ENCODE measurements at places on chromosomes 3 and 15.
A peak's percentile ranks its signal among the peaks of the same experiment; 100 is the strongest.

DNA sequence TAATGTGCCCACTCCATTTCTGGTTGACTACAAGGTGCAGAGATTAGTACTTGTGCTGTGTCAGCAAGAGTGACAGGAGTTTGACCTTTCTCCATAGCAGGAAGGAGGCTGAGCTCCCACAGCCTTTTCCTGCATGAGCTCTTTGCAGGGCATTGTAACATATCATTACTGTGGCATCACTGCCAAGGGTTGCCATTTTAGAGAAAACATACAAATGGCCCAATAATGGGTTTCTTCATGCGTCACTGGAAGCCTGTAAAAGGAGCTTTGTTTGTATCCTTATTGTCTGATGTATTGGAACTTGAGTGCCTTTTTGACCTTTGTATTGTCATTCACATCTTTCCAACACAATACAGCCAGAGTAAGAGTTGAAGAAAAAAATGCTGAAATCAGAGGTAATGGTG lies 323.0 kb upstream of the CDIN1 start:
- no peak for DNase-seq

DNA sequence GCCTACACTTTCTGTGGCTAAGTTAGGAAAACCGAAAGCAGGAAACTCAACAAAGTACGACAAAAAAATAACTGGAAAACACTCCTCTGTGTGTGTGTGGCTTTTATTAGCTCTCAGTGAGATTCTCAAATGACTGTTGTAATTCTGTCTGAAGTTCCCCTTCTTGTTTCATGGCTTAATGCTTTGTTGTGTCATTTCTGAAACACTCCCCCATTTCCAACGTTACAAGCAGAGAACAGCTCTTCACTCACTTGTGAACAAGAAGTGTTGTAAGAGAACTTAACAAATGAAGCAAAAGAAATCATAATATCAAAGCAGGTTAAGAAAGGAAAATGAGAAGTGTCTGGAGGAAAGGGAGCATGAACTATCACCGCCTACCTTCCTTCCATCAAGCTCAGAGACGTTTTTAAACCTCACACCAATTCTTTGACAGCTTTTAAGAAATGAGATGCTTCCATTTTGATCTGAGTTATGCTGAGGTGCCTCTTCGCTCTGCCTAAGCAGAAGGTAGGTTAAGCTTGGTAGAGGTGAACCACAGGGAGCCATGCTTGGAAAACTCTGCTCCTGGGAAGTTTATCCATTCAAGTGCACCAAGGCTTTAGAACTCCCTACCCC lies 12.4 kb upstream of the SEC62 start:
- DNase-seq, result peak; percentile 62

DNA sequence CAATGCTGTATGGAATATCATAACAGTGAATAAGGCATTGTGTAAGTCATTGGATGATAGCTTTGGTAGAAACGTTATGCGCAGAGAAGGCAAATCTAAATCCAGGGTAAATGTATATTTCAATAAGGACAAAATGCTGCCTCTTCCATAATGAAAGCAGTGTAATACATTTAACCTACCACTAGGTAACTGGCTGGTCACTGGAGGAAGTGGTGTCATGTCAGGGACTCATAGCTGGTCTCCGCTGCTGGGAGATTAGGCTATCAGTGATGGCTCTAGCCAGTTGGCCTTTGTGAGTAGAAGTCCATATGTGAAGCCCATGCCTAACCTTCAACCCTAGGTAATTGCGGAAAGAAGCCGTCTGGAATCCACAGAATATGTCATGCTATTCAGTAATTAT lies 140.9 kb downstream of the NLGN1 start:
- DNase-seq, result peak; percentile 10

- peak; percentile 92 for DNase-seq
Observed at GRCh38 chr3:196684548-196685407, 27.3 kb downstream of the CEP19 start.

GRCh38 chr3:20646425-20646824 lies 460.4 kb upstream of the SGO1 start:
- DNase-seq, result no peak

DNA sequence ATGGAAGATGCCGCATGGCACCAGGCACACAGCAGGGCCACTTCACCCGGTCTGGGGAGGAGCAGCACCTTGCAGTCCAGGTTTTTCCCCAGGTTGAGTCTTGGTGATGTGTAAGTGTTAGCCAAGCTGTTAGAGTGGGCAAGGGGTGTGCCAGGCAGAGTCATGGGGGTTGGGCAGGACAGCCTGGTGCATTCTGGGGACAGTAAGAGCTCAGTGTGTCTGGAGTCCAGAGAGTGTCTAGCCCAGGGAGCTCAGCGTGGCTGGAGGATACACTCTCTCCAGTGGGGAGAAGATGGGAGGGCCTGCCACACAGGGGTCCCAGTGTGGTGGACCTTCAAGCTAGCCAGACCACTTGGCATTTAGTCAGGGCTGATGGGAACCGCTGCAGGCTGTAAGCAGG lies 87.4 kb downstream of the AAGAB start:
- DNase-seq, result no peak

DNA sequence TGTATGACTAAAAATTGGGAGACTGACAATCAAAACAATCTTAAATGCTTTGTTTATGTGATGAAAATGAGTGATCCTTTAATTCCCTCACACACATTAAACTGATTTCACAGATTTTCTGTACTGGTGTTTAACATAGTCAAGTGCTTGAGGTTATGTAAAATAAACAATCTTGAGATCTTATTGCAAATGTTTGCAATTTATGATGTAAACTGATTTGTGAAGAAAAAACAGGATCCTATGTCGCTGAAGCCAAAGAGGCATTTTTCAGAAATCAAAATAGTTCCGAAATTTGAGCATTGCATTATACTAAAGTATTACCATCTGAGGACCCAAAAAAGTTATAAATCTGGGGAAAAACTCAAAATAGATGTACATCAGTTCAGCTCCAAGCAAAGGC lies 12.7 kb downstream of the SHOX2 start:
- no peak for DNase-seq

GRCh38 chr3:129482721-129483120 lies 42.7 kb downstream of the IFT122 start:
- peak; percentile 35 for DNase-seq

- no peak for DNase-seq
Observed at GRCh38 chr3:23283625-23284024, 80.5 kb downstream of the UBE2E2 start.

GRCh38 chr3:171640520-171641412 lies 169.5 kb downstream of the PLD1 start:
- no peak for DNase-seq

DNA sequence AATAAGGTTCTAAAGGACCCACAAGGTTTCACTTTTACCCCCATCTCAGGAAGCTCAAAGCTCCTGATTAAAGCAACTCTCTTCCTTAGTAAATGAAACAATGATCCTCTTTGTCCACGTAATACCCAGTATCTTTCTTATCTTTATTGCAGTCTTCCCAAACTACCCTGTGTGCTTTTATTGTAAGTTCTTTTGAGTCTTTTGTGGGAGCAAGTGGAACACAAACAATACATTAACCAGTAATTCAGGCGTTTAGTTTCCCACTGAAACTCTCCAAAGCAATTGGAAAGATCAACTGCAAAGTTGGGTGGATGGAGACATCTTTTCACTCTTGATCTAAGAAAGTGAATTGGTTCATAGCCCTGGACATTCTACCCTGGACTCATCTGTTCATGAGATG lies 240.0 kb downstream of the ZNF621 start:
- no peak for DNase-seq

GRCh38 chr3:194307849-194308248 lies 43.3 kb downstream of the CPN2 start:
- DNase-seq, result no peak

GRCh38 chr15:58241872-58242271 lies 103.7 kb downstream of the AQP9 start:
- DNase-seq, result no peak

GRCh38 chr15:99187936-99188335 lies 61.4 kb downstream of the TTC23 start:
- DNase-seq, result no peak

DNA sequence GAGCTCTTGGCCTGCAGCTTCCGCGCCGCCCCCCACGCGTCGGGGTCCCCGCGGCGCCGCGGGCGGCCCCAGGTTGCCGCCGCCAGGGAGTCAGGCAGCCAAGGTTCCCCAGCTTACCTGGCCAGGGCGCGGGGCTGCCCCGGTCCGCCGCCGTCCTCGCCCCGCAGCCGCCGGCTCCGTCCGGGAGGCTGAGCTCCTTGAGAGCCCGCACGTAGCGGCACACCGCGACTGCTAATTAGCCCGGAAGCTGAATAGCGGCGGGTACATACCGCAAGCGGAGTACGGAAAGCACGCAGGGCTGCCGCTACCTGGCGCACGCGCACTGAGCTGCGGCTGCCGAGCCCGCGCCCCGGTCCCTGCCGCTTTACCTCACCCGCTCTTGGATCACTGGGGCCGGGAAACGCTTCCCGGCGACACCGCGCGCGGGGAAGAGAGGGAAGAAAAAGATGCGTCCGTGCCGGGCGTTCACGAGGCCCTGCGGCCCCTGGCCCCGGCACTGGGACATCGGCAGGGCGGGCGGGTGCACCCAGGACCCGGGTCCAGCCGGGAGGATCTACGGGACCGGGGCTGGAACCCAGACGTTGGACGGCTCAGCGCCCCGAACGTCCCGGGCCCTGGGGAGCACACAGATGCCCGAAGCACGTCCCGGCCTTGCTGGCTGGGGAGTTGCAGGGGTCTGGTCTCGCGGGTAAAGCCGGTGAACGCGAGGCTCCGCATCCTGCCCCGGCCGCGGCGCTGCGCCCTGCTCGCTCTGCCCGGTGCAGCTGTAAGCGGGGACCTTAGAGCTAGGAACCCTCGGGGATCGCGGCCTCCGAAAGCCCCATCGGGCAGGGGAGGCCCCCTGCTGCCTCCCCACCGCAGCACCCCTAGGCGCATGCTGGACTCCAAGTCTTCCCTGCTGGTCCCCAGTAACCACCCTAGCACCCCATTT lies at the start of gene GOLGA8B:
Gene GOLGA8B, minus strand, starts transcription at position 253 of the 931 bp plus-strand sequence. CDS start 47,739 bp downstream, outside the sequence.
- peak; percentile 87 for DNase-seq

DNA sequence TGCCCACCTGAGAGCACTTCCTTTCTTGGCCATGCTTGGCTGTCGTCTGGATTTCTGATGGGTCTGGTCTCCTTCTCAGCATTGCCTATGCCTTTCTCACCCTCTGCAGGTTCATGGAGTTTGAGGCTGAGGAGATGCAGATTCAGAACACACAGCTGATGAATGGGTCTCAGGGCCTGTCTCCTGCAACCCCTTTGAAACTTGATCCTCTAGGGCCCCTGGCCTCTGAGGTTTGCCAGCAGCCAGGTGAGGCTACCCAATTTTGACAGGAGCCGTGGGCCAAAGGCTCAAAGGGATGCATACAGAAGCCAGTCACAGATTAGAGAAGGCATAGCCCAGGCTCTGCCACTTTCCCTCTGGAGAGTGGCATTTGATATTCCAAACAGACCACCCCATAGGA lies 10.5 kb downstream of the NUTM1 start:
- no peak for DNase-seq

- DNase-seq, result no peak
Observed at GRCh38 chr3:59555593-59556315, 505.9 kb upstream of the CFAP20DC start.

DNA sequence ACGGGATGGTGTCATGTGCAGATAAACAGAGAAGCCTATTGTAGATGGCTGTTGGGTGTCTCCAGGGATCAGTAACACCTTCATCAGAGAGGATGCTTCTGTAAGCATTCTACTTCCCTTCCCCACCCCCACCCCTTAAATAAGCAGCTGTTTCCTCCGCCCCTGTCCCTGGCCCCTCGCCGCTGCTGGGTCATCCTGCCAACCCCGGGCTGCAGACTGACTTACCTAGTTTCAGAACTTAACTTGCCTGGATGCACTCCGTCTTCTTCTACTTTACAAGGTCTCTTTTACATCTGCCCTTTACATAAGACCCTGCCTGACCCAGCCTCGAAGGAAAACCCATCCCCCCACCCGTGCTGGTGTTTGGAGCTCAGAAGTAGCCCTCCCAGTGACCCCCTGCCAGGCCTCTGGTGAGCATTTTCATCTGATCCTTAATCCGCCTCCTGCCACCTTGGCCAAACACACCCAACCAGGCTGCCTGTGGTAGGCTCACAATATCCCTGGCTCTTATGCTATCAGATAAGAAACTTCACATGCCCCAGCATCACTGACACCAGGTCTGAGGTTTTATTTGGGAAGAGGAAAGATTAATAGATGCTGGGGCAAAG lies 103.0 kb upstream of the HES1 start:
- DNase-seq, result no peak

DNA sequence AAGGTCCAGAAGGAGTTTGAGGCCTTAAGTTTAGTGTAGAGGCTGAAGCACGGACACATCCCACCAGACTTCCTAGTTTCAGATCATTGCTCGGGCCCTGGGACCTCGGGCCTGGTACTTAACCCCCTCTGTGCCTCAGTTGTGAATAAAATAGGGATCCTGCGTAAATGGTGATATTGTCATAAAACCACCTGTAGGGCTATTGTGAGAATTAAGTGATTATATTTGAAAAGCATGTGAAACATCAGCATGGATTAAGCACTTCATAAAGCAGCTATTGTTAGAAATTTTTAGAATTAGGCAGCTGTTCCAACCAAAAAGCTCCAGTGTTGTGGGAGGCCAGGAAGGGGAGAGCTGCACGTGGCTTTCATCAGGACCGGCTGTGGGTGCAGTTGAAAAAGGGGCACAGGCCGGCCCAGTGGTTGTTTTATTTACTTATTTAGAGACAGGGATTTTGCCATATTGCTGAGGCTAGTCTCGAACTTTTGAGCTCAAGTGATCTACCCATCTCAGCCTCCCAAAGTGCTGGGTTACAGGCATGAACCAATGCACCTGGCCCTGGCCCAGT lies 4.4 kb downstream of the RCCD1 start:
- DNase-seq, result no peak

- no peak for DNase-seq
Observed at GRCh38 chr3:4311496-4311895, 8.3 kb downstream of the SETMAR start.

DNA sequence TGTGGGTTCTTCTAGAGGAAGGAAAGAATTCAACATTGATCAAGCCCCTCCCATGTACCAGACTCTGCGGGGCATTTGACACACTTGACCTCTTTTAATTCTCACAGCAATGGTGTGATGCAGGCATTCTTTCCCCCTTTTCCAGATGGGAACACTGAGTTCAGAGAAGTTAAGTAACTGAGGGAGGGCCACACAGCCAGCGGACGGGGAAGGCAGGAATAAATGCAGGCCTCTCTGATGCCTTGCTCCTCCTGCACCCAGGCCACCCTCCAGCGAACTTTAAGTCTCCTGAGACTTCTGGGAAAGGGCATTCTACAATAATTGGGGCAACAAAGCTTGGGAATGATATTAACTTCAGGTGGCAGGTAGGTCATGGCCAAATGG lies 227.4 kb downstream of the UACA start:
- DNase-seq, result no peak

DNA sequence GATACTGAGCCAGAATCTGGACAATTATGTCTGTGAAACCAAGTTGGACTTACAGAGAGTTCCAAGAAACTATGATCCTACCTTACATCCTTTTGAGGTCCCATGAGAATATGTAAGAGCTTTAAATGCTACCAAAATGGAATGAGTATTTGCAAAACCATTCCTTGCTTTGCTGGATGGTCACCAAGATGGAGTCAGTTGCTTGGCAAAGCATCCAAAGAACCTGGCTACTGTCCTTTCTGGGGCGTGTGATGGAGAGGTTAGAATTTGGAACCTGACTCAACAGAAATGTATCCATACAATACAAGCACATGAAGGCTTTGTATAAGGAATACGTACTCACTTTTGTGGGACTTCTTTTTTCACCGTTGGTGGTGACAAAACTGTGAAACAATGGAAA lies 36.2 kb downstream of the AP4E1 start:
- no peak for DNase-seq
